NCI-H187 treated with DMSO at 0.1 percent for 48 hours (cell line): ENCODE measurements at places on chromosomes 2 and 18.
A peak's percentile ranks its signal among the peaks of the same experiment; 100 is the strongest.

- DNase-seq: no peak
Observed at GRCh38 chr2:238167761-238168160, 9.0 kb downstream of the ERFE start.

- no peak for DNase-seq
Observed at GRCh38 chr18:48997681-48997984, 46.9 kb upstream of the SMAD7 start.

- DNase-seq: no peak
Observed at GRCh38 chr2:12162269-12163247, 416.1 kb downstream of the LPIN1 start.

DNA sequence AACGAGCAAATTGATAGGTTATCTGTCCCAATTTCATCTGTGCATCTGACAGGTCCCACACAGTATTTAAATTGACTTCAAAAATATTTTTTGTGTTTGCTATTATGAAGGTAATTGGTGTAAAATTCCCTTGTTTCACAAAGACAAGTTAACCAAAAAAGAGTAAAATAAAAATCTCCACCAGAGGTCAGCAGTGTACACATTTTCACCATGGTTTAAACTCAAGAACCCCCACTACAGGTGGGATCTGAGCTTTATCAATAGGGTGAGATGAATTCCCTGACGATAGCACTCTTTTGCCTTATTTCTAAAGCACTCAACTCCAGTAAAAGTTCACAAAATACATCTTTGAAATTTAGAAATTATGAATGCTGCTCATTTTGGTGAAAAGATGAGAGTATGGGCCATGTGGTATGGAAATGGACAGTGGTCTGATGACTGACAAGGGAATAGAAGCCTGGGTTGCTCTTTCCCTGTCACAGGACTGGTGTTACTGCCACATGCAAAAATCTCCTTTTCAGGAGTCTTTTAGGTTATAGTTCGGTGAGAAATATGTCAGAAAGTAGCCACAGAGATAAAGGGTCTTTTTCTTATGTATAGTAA lies 68.0 kb downstream of the SERPINB8 start:
- DNase-seq: no peak

GRCh38 chr2:134581877-134582546 lies 136.8 kb downstream of the TMEM163 start:
- DNase-seq: no peak

DNA sequence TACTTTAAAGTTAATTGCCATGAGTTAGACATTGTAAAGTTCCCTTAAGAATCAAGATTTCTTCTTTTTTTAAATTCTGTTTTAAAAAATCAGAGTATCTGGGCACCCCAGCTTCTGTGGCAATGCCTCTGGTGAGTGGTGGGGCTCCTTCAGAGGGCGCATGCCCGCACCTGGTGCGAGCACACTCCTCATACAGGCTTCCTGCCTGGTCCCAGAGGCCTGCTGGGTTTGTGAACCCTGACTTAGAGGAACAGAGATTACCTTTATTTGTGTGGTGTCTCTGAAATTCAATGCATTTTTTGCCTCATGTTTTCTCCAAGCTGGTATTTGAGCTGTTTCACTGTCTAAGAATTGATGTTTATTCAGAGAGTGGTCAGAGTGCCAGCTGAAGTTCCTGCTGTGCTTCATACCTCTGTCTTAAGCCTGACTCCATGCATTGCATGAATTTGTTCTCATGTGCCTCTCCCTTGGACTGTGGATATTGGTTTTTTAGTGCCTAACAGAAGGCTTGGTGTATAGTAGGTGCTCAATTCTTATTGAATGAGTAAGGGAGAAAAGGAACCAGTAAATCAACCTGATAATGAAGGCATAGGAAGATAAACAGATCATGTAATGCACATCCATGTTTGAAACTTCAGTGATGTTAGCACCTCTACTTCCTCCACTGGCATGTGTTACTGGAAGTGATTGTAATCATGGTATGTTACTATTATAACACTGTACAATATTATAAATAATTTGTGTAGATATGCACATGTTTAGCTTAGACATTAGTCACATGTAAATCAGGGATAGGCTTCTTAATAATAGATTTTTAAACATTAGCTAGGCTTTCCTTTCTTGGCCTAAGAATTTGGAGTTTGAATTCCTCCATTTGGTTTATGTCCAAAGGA lies 29.0 kb downstream of the PHLPP1 start:
- no peak for DNase-seq

DNA sequence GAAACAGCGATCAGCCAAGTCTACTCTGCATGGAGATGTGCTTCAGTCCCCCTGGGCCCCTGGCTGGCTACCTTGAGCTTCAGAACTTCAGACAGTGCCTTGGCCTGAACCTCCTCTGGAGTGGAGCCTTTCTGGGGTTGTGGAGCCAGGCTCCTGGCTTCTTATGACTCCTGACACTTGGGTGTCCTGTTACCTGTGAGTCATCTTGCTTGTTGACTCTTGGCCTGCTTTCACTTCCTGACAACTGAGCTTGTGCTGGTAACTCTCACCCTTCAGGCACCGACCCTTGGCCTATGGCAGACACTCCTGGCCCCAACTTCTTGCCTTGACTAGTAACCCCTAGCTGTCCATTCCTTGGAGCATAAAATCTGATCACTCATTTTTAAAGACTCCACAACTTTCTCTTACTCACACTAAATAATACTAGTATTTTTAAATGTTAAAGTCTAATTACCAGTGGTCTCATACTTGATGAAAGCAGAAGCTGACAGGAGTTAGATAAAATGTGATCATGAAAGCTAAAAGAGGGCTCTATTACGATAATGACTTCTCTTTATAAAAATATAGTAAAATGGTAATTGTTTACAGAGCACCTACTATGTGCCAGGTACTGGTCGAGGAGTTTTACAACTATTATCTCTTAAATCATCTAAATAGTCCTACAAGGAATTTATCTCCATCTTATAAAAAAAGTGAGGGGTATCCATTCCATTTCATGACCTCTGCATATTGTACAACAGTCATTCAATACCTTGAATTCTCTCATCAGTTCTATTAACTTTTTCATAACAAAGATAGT lies 46.3 kb upstream of the VIT start:
- no peak for DNase-seq

DNA sequence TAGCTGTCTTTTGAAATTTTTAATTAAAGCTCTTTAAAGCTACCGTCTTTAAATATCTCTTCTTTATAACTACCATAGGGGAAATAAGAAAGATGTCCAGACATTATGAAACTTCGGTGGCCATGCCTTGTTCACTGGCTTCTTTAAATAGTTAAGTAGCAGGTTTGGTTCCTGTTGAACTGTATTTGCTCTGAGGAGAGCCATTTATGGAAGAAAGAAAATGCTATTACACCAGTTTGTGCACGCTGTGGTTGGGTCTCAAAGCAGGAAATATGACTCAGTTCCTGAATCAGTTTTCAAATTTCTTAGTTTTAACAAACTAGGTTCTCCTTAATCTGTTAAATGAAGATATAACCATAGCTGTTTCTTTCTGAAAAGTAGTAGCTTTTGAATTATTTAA lies 12.2 kb downstream of the ARPC2 start:
- DNase-seq: no peak

- DNase-seq: no peak
Observed at GRCh38 chr18:40935423-40935822, 1019.6 kb upstream of the PIK3C3 start.

DNA sequence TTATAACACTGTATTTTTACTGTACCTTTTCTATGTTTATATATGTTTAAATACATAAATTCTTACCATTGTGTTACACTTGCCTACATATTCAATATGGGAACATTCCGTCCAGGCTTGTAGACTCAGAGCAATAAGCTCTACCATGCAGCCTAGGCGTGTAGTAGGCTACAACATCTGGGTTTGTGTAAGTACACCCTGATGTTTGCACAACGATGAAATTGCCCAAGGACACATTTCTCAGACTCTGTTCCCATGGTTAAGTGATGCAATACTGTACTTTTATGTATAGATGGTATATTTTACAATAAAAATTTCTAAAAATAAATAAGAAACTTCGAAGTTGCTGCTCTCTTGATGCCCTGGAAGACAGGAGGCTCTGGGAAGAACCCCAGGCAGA lies 38.4 kb downstream of the YPEL5 start:
- no peak for DNase-seq

GRCh38 chr2:105378276-105378840 lies 20.5 kb downstream of the FHL2 start:
- no peak for DNase-seq

GRCh38 chr2:78992807-78993517 lies 32.5 kb upstream of the REG3G start:
- DNase-seq: peak; percentile 49

GRCh38 chr18:75810961-75811551 lies 383.6 kb upstream of the SMIM21 start:
- no peak for DNase-seq

DNA sequence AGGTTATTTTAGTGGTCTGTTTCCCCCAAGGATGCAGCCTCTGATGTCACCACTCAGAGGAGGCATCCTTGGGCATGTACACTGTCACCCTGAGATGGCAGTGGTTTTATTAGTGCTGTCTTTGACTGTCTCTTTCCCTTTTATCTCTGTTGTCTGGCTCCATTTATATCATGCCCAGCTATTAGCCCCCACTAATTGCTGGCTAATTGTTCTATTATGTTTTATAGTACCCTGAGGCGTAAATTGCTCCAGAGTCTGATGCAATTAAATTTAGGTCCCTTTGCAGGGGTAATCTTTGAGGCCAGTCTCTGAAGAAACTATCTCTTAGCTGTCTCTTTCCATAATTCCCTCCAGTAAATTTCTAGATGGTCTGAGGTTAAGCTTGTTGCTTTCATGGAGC lies 301.0 kb upstream of the KLHL29 start:
- no peak for DNase-seq

GRCh38 chr2:84016183-84016582 lies 442.9 kb downstream of the SUCLG1 start:
- no peak for DNase-seq

DNA sequence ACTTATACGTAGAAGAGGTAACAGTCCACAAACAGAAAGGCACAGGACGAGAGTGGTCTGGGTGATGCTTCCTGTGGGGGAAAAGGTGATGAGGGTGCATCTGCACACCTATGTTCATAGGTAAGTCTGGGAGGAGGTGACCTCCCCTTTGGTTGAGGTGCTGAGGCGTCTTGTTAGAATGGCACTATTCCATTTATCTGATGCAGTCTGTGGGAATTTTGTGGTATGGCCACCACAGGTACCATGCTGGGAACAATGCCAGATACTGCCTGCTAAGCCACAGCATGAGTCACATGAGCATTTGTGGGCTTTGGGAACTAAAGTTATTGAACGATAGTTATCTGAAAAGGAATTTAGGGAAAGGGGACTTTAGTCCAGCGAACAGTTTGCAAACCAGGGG lies 27.9 kb downstream of the IL37 start:
- no peak for DNase-seq

DNA sequence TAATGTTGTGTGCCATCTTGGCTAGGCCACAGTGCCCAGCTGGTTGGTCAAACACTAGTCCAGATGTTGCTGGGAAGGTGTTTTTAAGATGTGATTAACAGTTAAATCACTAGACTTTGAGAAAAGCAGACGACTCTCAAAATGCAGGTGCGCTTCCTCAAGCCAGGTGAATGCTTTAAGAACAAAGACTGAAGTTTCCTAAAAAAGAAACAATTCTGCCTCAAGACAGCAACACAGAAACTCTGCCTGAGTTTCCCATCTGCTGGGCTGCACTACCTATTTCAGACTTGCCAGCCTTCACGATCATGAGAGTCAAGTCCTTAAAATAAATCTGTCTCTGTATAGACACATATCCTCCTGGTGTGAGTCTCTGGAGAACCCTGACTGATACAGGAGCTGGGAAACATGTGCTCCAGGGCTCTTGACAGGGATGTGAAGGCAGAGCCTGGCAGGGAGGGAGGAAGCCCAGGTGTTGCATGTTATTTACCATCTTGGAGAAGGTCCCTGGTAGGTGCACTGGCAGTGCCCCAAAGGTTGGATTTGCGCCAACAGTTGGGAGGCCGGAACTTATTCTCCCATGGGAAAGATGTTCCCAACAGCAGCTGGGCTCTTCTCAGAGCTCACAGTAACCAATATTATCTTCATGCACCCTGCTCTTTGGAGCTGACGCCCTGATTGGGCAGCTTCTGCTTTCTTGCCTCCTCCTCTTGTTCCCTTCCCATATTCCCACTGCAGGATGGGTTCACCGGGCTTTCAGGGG lies 43.9 kb downstream of the ST6GAL2 start:
- DNase-seq: no peak

DNA sequence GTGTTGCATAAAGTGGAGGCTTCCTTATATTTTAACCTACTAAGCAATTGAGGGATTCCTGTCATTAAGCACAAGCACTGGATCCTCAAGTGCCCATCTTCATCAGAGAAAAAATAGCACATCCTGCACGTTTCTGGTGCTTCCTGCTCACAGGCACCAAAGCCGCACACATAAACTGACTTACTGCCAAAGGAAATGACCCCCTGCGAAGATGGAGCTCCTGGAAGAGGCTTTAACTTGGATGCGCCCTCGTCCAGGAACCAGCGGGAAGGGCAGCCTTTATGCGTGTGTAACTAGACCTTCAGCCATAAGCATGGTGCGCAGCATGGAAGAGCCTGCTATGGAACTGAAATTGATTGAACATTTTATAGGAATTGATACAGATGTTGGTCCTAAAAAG lies 188.7 kb downstream of the FTCDNL1 start:
- DNase-seq: no peak

GRCh38 chr2:224004105-224004695 lies 34.9 kb downstream of the SERPINE2 start:
- no peak for DNase-seq

DNA sequence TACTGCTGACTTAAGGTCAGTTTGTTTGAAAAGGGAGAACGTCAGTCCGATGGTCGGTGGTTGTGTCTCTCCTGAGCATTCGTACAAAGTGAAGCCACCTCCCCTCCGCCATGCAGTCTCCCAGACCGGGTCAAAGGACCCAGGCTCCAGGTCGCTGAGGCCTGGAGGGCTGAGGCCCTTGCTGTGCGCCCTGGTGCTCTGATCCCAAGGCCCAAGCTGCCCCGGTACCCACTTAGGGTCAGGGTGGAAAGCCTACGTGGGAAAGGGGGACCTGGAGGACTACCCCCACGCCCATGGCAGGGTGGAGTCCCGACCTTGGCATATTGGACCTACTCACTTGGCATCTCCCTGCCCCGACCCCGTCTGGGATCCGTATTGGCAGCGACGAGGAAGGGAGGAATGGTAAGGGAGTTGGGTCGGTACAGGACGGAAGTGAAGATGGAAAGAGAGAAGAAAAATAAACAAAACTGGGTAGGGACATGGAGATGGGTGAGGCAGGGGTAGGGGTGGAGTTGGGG lies 8.0 kb upstream of the SIX3 start:
- DNase-seq: no peak

- DNase-seq: no peak
Observed at GRCh38 chr2:40474306-40474705, 22.4 kb upstream of the SLC8A1 start.

- no peak for DNase-seq
Observed at GRCh38 chr18:58222432-58223125, 178.6 kb downstream of the NEDD4L start.

DNA sequence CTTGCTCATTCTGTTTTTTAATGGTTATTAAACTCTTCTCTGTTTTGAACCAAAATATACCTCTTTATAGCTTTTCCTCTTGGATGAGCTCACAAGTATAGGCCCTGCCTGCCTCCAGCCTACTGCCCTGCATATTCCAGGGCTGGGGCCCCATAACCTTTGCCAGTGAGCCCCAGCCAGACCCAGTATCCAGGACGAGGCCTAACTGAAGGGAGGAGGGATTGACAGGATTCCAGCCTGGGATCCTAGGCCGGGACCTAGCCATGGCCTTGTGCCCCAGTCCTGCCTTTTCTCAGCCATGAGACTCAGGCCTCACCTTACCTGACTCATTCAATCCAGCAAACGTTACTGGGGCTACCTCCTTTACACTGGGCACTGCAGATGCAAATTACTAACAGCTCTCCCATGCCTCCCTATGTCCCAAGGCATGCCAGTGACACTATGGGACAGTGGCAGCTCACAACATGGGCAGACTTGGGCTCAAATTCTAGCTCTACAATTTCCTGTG lies 159.2 kb downstream of the DDX1 start:
- DNase-seq: no peak
